T-helper 2 cell (primary cell): ENCODE measurements at places on chromosomes 6 and 20.

DNA sequence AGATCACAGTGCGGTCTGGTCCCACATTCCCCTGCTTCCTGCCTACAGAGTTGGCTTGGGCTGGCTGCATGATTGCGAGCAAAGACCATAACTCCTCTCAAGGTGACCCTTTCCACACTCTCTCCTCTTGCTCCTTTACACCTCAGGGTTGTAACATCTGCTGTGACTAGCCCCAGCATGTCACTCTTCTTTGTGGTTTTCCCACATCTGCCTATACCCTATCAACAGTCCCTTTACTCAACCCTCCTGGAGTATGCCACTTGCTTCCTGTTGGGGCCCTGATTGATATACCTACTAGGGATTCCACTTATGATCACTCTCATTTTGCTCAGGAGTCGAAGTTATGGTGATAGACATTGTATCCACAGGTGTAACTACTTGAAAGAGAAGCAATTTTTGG lies 58.9 kb upstream of the SGK1 start:
- no peak for DNase-seq

DNA sequence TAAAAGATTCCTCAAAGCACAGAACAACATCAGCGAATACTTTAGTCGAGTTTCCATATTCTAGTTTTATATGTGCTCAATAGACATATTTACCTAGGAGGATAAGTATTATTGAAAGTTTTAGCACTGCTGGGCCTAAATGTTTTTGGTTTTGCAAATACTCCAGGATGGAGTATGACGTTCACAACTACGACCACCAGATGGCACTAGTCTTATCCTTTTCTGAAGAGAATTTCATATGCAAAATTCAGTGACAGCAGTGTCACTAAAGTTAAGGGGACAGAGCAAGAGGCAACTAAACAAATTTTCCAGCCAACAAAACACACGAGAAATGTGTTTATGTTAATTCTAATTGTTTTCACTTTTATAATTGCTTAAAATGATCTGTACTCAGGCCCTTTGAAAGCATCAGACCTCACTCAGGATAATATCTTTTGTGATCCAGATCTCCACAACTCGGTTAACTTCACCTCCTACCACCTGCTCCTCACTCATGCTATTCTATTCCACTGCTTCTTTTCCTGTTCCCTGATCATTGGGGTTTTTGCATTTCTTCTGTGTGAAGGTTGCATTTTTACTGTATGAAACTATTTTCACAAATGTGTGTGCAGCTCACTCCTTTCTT lies 220.8 kb downstream of the TRDN start:
- no peak for DNase-seq

DNA sequence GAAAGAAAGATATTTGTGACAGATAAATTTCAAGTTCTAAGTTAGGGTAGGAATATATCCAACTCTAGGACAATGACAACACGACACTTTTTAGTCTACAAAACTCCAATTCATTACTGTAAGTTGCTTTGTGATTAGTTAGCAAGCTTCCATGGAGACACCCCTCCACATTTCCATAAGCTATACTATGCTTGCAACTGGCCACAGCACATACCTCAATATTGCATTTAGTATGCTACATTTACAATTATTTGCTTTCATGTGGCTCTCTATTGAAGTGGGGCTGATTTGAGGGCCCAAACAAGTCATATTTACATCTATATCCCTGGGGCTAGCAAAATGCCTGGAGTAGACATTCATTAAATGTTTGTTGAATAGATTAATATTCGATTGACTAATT lies 129.3 kb downstream of the HACE1 start:
- DNase-seq = no peak

- DNase-seq = no peak
These were observed 54.0 kb downstream of the EFCAB8 start for GRCh38 chr20:32912688-32913087.

DNA sequence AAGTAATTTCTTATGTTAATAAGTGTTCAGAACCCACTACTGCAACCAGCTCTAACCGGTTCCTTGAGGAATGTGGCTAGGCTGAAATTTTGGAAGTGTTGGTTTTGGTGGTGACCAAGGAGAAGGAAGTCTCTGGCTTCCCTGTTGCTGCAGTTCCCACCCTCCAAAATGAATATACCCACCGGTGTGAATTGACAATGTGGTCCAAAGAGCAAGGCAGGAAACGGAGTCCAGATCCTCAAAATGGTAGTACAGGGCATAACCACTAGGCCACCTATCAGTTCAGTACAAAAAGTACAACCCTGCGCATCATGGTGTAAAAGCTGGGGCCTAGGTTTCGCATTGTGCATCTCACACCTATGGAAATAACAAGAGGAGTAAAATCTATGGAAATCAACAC lies 2.8 kb downstream of the ADNP start:
- DNase-seq = no peak

- DNase-seq = no peak
These were observed 44.9 kb downstream of the ABHD12 start for GRCh38 chr20:25345721-25346120.
